ENCODE measurements at places on chromosomes 4 and X.

GRCh38 chr4:143393195-143393594 lies 56.5 kb downstream of the GAB1 start:
- no peak for DNase-seq

DNA sequence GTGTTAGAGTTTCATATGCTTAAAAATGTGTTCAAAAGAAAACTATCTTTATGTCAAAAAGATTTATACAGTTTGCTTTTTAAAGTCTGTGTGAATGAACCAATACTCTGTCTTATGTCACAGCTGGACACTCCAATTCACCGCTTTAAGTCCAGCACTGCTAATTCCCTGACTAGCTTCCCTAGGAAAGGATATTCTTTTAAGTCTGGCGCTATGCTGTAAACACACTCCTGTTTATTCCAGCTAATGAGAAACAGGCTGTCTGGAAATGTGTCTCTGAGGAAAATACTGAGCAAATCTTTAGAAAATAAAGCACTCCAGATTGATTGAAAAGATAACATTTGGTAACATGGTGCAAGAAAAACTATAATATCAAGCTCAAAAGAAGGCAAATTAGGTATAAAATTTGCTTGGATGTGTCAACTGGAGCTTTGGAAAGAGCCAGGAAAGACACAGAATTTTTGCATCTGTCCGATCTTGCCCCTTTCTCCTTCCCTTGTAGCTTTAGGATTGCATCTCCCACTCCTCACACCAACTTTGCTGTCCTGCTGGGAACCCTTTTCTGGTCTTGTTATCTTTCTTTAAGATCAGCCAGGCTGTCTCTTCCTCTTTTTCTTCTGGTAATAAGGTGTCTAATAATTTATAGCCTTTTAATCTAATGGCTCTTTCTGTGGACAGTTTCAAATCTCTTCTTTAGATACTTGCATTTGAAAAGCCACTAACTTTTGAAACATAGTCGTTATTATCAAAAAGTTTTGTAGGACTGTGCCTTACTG lies 40.9 kb upstream of the VEGFC start:
- no peak for DNase-seq

GRCh38 chr4:151173871-151174270 lies 74.4 kb downstream of the RPS3A start:
- DNase-seq, result no peak

DNA sequence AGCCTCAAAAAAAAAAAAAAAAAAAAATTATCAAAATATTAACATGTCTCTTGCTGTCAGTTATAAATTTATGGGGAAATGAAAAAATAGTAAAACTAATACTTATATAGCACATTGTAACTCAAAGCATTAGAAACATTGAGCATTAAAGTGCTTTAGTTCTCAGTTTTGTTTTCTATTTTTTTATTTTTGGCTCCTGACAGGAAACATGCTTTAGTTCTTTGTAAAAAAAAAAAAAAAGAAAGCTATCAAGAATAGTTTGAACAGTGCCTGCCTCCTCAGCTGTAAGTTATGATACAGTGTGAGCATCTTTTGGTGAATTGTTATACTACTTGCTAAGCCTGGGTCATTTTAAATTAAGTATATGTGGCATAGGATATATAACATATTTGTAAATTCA lies 5.1 kb upstream of the CENPC start:
- no peak for DNase-seq

GRCh38 chrX:86148594-86148993 lies 343 bp downstream of the DACH2 start:
- no peak for DNase-seq

- DNase-seq, result no peak
Observed at GRCh38 chrX:85052636-85053343, 49.1 kb downstream of the APOOL start.

DNA sequence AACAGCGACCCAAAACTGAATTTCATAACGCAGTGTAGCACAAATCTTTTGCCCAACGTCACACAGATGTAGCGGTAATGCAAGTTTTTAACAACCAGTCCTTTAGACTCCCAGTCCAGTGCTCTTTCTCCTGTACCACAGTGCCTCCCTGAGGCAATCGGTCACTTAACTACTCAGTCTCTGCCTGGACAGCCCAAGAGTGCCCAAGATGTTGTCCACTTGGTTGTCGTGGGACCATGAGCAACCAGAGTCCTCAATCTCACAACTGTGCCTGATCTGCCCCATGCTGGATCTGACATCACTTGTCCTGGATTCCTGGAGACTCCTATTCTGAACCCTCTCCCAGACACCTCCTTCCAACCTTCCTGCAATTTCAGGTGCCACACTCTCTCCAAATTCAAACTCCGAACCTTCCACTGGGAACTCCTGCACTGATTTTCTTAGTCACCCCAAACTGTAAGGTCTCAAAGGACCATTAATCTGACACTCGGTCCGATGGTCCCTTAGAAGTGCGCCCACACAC lies 702 bp downstream of the MMGT1 start:
- no peak for DNase-seq

DNA sequence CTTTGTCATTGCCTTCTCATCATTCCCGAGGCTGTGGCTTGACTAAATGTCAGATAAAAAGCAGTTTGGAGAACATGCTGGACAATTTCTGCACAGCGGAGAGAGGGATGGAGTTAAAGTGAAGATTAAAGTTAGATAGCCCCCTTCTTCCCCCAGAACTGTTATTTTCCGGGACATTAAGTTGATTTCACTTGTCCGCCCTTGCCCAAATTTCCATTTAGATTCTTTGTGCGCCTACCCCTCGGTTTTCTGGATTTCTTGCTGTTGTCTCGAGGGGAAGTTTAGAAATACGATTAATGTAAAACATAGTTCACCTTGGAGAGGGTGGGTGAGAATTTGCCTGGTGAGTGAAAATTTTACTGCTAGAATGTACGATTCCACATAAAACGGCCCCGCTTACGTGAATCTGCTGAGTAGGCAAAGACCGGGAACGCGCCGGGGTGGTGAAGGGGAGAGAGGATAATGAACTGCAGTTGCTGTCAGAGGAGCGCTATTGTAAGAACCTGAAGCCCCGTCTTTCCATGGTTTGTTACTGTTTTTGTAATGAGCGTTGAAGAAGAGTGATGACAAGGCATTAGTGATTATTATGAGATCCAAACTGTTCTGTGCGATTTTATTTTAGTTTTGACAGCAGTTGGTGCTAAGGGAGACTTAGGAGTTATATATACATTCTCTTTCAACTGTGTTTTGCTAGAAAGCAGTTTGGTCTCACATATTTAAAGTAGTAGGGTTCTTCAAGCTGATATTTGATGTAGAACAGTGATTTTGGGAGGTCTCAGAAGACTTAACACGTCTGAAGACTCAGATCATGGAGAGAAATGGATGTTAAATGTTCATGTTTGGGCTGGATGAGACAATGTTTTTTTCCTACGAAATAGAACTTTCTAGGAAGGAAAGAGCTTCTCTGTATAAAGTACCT lies 73.0 kb downstream of the AFF1 start:
- DNase-seq, result no peak

GRCh38 chr4:156378033-156378665 lies 424.5 kb upstream of the CTSO start:
- DNase-seq, result no peak

Measured in activated gamma-delta T cell treated with anti-CD3 and anti-CD28 coated beads, Interleukin-2, amount 50 U/mL, for 16 hours (primary cell).